ENCODE measurements at places on chromosomes 2 and 18.

- no peak for DNase-seq
Measured at GRCh38 chr2:227477291-227477690, 5.3 kb downstream of the AGFG1 start.

- DNase-seq: no peak
Measured at GRCh38 chr2:234211797-234212196, 161.3 kb downstream of the SPP2 start.

DNA sequence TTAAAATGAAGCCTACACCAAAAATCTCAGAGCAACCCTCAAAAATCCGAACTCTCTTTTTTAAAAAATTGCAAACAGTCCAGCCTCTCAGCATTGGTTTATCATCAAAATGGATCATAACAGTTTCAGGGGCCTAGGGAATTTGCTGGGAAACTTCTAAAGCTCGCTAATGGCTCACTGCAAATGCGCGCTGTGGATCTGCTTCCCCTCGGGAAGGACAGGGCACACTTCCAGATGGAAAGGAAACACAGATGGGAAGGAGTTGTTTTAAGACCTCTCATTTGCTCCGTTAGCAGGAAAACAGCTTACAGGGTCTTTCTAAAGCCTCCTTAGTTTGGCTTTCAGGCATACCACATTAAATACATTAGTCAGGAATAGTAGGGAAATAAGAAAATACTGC lies 27.2 kb downstream of the FECH start:
- DNase-seq: no peak

DNA sequence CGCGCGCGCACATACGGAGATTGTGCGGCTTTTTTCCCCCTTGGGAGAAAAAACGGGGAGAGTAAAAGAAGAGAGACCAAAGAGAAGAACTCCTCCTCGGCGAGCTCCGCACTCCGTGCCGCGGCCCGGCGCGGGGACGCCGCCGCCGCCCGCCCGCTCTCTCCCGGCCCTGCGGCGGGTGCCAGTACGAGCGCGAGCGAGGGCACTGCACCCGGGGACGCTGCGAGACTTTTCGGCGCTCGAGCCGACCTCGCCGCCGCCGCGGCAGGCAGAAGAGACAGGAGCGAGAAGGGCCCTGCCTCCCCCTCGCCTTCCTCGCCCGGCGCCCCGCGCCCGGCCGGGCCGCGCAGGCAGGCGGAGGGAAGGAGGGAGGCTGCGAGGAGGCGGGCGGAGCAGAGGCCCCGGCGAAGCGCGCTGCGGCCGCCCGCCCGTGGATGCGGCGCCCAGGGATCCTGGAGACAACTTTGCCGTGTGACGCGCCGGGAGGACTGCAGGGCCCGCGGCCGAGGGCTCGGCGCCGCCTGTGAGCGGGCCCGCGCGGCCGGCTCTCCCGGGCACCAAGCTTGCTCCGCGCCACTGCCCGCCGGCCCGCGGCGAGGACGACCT lies 857 bp upstream of the INHBB start:
- no peak for DNase-seq

DNA sequence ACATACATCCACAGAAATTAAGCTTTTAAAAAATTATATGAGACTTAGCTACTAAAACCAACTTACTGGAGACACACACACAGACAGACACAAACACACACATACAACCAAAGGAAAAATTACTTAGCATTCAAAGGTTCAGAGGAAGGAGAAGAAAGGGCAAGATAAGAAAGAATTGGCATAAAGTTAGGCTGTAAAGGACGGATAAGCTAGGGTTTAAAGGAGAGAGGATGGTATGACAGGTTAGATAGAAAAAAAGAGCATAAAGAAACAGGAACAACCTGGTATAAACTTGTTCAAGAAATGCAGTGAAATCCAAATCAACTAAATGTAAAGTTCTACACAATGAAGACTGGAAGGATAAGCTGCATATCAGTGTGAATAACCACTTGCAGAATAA lies 73.4 kb downstream of the SLC66A3 start:
- DNase-seq: no peak

DNA sequence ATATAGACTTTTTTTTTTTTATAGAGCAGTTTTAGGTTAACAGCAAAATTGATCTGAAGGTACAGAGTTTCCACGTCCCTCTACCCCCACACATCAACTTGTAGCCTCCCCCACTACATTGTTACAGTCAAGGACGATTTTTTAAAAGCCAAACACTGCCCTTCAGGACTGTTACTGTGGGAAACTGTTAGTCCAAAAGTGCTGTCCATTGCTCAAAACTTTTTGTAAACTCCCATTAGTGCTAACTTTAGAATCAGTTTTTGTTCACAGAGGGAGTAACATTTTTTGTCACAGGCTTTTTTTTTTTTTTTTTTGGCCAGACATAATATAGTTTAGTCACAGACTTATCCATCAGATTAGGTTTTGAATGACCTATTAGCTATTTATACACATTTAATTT lies 24.1 kb downstream of the ELP2 start:
- DNase-seq: no peak

DNA sequence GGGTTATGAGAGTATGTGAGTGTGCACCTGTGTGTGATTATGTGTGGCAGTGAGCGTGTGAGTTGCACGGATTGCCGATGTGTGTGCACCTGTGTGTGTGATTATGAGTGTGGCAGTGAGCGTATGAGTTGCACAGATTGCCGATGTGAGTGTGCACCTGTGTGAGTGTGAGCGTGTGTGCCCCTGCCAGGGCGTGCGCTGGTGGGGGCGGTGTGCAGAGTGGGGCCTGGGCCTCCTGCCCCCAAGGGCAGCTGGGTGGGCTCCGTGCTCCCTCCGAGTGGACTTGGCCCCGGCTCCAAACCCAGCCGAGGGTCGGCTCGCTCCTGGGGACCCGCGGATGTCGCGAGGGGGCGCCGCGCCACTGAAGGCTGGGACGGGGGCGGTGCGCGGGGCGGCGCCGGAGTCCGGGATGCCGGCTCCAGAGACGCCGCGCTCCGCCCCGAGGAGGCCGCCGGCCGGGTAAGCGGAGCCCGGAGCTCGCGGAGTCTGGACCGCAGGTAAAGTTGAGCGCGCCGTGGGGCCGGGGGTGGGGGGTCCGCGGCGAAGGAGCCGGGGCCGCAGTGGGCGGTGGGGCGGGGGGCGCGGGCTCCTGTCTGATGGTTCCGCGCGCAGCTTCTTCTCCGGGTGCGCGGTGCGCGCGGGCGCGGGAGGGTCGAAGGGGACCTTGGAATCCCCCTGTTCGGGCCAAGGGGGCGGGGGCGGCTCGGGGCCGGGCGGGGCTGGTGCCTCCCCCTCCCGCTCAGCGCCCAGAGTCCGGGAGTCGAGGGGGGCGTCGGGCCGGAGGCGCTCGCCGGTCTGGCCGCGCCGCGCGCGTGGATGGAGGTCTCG lies at the start of gene KCNG2:
TSS of gene KCNG2 (plus strand) at position 421 of the 828 bp plus-strand sequence. CDS start 65,730 bp downstream, outside the sequence.
- no peak for DNase-seq

GRCh38 chr18:2948038-2948437 lies 64.9 kb downstream of the LPIN2 start:
- no peak for DNase-seq

- DNase-seq: no peak
Measured at GRCh38 chr2:98704499-98705332, 26.2 kb downstream of the MGAT4A start.

- DNase-seq: no peak
Measured at GRCh38 chr2:160207271-160207670, 7.2 kb upstream of the ITGB6 start.

- DNase-seq: no peak
Measured at GRCh38 chr18:34550902-34551301, 159.2 kb upstream of the DTNA start.

DNA sequence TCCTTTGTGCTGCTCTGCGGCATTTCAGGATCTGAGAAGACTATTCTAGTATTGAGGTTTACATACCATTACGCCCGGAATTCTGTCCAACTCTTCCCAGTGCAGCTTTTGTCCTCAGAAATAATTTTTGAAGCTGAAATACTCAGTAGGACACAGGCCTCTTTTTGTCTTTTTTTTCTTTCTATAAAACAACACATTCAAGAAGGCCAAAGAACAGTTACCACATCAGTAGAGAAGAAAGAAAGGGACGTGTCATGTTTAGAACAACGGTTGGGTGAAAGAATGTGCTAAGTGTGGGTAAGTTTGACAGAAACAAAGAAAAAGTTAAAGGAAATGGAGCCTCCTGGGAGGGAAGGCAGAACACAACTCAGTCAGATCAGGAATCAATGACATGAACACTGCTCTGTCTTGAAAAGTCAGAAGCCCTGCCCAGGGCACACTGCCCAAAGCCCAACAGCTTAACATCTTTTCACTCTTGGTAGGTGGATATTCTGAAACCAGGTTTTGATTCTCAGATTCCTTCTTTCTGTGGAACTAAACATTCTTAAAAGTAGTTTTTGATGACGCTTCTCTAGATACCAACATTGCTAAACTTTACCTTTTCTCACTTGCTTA lies 198.6 kb upstream of the CWC22 start:
- DNase-seq: no peak

GRCh38 chr2:205475416-205475768 lies 206.9 kb upstream of the NRP2 start:
- DNase-seq: no peak

DNA sequence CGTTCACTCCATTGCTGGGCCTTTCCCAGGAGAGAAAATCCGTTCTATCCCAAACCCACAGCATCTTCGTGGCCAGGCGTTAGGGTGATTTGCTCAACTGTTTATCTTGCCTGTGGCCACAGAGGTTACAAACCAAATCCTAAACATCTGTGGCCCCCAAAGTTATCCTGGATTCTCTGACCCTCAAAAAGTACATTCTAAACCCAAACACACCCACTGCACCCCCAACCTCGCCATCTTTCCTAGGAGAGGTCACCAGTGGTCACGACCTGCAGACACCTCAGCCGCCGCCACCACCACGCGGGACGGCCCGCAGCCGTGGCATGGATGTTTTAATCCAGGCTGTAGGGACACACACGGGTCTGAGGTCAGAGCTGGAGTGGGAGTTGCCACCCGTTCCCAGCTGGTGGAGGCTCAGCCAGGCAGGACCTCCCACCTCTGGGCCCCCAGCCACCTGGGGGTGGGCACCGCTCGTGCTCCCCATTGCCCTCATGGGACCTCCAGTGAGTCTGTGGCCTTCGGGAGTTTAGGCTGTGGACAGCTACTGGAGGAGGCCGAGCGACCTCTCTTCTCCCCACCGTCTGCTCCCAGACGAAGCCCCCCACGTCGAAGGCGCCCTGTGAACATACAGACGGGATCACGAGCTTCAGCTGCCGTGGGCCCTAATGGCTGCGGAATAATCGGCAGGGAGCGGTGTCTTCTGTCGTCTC lies 72.0 kb downstream of the KCNG2 start:
- no peak for DNase-seq

GRCh38 chr2:138500592-138501424 lies 762 bp upstream of the SPOPL start:
- no peak for DNase-seq

GRCh38 chr2:237282568-237283128 lies 131.3 kb downstream of the COL6A3 start:
- no peak for DNase-seq

DNA sequence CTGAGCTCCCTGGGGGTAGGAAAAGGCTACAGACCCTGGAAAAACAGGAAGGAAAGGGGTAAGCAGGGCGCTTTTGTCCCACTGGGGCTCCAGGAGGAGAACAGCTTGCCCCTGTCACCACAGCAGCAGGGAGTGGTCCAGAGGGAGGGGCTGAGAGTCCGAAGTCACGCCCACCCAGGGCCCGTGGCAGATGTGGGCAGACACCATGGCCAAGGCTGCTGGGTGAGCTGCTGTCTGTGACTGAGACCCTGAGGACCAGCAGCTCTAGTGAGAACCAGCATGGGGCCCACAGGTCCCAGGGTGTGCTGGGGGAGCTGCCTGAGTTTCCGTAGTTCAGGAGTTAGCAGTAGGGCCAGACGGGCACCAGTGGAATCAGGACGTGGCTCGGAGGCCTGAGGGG lies 162.0 kb downstream of the SPP2 start:
- DNase-seq: no peak

- DNase-seq: no peak
Measured at GRCh38 chr18:12652861-12653401, 5.0 kb downstream of the SPIRE1 start.

- DNase-seq: no peak
Measured at GRCh38 chr18:60684843-60685513, 312.4 kb upstream of the MC4R start.

DNA sequence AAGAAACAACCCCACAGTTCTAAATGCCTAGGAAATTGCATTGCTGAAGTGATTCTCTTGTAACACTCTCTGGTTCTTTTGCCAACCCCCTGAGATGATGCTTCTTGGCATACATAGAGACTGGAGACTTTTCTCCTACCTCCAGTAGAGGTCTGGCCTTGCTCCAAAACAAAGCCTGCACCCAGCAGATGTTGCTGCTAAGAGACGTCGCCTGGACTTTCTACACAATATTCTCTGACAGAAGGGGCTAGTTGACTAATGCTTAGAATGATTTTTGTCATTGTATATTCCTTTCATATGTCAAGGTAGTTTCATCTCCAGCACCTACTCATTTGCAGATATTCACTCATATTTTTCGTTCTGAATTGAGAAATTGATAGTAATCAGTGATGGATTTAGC lies 24.6 kb downstream of the SOWAHC start:
- no peak for DNase-seq

DNA sequence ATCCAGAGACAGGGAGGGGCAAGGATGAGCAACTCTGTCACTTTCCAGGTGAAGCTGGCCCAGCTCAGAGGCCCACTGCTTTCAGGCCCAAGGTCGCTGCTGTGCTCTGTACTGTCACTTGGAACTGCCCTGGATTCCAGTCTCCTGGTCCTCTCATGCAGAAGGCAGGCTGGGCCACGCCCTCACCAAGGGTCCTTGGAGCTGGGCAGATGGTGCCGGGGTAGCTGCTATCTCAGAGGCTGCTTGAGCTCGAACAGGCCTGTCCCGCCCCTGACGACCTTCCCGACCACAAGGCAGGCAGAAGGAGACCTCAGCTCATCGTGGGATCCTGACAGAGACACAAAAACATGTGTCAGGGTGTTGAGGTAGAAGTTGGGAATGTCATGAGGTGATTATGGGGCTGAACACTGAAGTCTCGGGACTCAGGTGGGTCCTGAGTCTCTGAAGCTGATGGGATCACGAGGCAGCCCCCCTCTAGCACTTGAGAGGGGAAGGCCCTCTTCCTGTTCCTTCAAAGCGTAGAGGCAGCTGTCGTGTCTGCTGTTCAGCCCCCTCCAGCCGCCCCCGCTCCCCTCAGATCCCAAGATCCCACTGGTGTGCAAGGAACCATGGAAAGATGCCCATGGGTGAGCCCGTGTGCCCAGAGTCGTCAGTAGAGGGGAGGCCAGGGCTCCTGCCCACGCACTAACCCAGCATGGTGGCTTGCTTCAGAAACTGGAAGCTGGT lies 78.3 kb downstream of the POLR1A start:
- no peak for DNase-seq

- no peak for DNase-seq
Measured at GRCh38 chr2:9207641-9208311, 1.2 kb downstream of the ASAP2 start.

GRCh38 chr2:133461484-133461883 lies 106.8 kb downstream of the NCKAP5 start:
- no peak for DNase-seq
